Sigmoid colon (tissue), 7 donors: ENCODE measurements at places on chromosomes 4 and X.

- H3K27me3 ChIP-seq, result no peaks in the 10 kb centered on the region
- H3K4me3 ChIP-seq, result no peak overlapping the region
- H3K36me3 ChIP-seq, result no peaks in the 10 kb centered on the region
- peaks cover 10% of the 10 kb centered on the region for H3K4me1 ChIP-seq
These were observed 1.9 kb upstream of the TMEM185A start for GRCh38 chrX:149633511-149633910.

- H3K36me3 ChIP-seq, result no peaks in the 10 kb centered on the region
- no peak for DNase-seq
- H3K27me3 ChIP-seq, result no peaks in the 10 kb centered on the region
- H3K4me3 ChIP-seq, result no peak overlapping the region
- no peaks in the 10 kb centered on the region for H3K4me1 ChIP-seq
- H3K27ac ChIP-seq, result no peak overlapping the region
These were observed 41.8 kb downstream of the ADRA2C start for GRCh38 chr4:3807822-3808496.

- H3K36me3 ChIP-seq, result no peaks in the 10 kb centered on the region
- no peak overlapping the region for H3K27ac ChIP-seq
- H3K27me3 ChIP-seq, result no peaks in the 10 kb centered on the region
- H3K4me3 ChIP-seq, result no peak overlapping the region
These were observed 166.4 kb upstream of the NPY2R start for GRCh38 chr4:155042014-155042413.

- DNase-seq, result no peak
- no peaks in the 10 kb centered on the region for H3K27me3 ChIP-seq
- no peaks in the 10 kb centered on the region for H3K4me1 ChIP-seq
- no peaks in the 10 kb centered on the region for H3K36me3 ChIP-seq
These were observed 28.3 kb downstream of the CHRNA9 start for GRCh38 chr4:40363382-40363920.

GRCh38 chr4:73407227-73407673 lies 3.2 kb downstream of the ALB start:
- no peaks in the 10 kb centered on the region for H3K36me3 ChIP-seq
- H3K4me1 ChIP-seq, result no peaks in the 10 kb centered on the region
- H3K27me3 ChIP-seq, result no peaks in the 10 kb centered on the region
- DNase-seq, result no peak
- H3K27ac ChIP-seq, result no peak overlapping the region

GRCh38 chr4:185227131-185227551 lies 17.7 kb downstream of the SNX25 start:
- no peak for DNase-seq
- H3K36me3 ChIP-seq, result no peaks in the 10 kb centered on the region
- H3K27ac ChIP-seq, result peak overlapping the region; percentile 32
- H3K4me3 ChIP-seq, result no peak overlapping the region
- H3K27me3 ChIP-seq, result no peaks in the 10 kb centered on the region

DNA sequence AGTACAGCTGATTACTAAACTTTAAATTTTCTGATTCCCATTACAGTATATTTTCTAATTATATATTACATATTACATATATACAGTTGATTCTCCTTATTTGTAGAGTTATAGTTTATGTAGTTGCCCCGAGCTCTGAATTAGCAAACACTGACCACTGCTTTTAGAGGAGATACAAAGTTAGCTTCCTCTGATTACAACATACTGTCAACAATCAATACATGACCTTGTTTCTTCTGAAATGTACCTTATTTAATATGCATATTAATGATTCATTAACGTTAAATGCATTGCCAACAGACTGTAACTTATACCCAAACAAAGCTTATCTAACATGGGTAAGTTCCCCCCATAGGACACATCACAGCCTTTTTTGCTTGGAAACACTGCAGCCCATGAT lies 81.5 kb downstream of the ATP10D start:
- peaks cover 18% of the 10 kb centered on the region for H3K36me3 ChIP-seq
- no peak for DNase-seq
- no peak overlapping the region for H3K27ac ChIP-seq
- H3K4me3 ChIP-seq, result no peak overlapping the region
- no peaks in the 10 kb centered on the region for H3K27me3 ChIP-seq
- H3K4me1 ChIP-seq, result no peaks in the 10 kb centered on the region

DNA sequence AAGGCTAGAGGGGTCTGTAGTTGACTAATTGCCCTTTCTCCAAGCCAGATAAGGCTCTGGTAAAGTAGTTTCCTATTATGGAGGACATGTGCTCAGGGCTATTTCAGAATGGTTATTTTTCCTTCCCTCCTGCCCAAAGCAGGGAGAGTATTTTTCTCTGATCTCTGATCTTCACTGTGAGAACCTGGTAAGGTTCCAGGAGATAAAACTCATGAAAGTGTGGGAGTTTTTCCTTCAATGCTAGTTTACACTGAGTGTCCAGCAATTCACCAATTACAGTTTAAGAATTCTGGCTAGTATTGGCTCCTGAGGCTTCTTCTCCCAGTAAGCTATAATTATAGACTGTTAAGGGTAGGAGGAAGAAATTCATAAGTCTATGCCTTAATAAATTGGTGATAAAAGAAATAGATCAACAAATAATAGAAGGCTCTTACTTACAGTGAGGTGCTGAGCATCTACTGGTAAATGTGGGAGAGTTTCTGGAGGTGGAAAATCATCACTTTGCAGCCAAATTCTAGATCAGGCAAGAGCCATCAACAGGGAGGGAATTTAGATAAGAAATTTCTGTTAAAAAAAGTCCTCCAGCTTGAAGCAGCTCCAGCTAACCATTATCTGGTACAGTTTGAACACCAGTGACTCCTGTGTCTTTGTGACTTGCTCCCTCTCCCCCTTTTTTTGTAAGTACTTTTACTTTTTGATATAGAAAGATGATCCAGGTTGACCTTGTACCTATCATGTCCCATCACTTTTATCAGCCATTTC lies 30.9 kb downstream of the CASP6 start:
- H3K4me3 ChIP-seq, result no peak overlapping the region
- no peaks in the 10 kb centered on the region for H3K27me3 ChIP-seq
- H3K27ac ChIP-seq, result no peak overlapping the region
- no peaks in the 10 kb centered on the region for H3K4me1 ChIP-seq
- H3K36me3 ChIP-seq, result no peaks in the 10 kb centered on the region

GRCh38 chr4:18611026-18611425 lies 589.5 kb upstream of the LCORL start:
- no peaks in the 10 kb centered on the region for H3K4me1 ChIP-seq
- H3K27me3 ChIP-seq, result no peaks in the 10 kb centered on the region
- no peak for DNase-seq
- no peak overlapping the region for H3K27ac ChIP-seq
- no peak overlapping the region for H3K4me3 ChIP-seq
- H3K36me3 ChIP-seq, result no peaks in the 10 kb centered on the region
